ENCODE measurements at places on chromosomes 2 and 18.
A peak's percentile ranks its signal among the peaks of the same experiment; 100 is the strongest.

- DNase-seq = no peak
Observed at GRCh38 chr18:43949291-43949690, 672.0 kb upstream of the SYT4 start.

- no peak for DNase-seq
Observed at GRCh38 chr2:225771701-225772100, 372.2 kb downstream of the NYAP2 start.

DNA sequence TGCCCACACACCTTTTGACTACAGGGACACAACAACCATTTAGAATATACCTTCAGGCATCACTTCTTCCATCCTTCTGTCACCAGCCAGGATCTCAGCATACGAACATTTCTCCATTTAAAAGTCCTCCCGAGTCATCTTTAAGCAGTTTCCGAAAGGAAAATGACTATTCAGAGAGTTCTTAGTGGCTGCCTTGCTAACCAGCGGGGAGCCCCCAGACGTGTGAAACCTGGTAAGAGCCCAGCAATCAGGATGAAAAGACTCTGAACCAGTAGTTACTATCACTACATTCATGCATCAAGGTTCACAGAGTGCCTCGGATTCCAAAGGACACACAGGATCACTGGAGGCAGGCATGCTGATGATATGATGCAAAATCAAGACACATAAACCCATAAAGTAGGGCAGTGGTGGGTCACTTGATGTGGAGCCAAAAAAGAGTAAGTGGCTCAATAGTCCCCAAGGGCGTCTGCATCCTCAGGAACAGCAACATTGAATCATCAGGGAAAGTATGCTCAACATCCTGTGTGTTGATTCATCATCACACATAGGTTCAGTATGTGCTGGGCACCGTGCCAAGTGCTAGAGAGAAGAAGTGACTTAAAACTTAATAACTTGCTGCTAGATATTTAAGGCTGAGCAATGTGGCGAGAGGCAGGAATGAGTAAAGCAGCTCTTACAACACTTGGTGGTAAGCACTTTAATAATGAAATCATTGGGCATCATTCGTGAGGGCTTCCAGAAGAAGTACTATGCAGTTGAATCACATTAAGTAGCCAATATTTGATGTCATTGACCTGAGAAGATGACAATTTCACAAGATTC is 4.4 kb downstream of the CCL20 start:
- peak; percentile 100 for DNase-seq

GRCh38 chr2:28809927-28810326 is 707 bp upstream of the SPDYA start:
- no peak for DNase-seq

DNA sequence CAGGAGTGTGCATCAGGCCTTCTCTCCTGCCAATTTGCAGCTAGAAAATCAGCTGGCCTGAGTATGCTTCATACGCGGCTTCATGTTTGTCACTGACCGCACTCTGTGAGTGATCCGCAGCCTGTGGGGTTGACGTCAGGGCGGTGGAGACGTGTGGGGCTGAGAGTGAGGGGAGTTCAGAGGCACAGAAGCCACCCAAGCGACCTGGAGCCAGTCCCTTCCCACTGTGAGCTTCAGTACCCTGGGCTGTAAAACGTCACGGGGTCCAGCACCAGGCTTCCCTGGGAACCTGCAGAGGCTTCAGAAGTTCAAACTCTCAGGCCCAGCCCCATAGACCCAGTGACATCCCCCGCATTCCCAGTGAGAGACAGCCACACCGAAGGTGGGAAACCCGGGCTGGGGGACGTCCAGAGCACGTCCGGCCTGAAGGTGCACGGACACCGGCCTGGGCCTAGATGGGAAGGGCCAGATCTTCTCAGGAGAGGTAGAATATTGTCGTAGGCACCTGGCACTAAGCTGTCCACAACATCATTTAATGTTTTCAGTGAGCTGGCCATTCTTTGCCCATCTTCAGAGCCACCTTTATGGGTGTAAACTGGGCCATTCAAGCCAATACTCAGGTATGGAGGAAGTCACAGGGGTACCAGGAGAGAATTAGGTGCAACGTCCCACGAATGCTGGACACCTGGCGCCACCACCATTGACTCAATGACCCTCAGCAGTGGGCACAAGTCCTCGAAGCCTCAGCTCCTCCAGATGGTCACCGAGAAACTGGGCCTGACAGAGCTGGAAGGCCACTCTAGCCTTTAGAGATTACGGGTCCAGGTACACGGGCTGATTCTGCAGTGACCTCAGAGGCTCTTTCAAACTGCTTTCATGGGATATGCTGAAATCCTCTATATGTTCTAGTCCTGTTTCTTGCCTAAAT is 235.6 kb upstream of the MYT1L start:
- no peak for DNase-seq

DNA sequence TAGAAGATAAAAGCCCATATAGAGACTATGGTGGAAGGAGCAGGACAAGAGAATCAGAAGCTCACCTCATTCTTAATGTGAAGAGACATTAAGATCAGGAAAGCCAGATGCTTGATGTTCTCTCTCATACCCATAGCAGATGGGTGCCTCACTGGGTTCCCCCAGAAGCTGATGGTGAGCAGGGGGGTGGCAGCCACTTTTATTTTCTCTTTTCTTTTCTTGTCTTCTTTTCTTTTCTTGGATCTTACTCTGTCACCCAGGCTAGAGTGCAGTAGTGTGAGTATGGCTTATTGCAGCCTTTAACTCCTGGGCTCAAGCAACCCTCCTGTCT is 14.8 kb upstream of the CXCR4 start:
- DNase-seq = no peak

- DNase-seq = no peak
Observed at GRCh38 chr18:35835833-35836232, 136.6 kb upstream of the RMP24 start.

- no peak for DNase-seq
Observed at GRCh38 chr18:3840766-3841165, 390.8 kb downstream of the TGIF1 start.

- peak; percentile 69 for DNase-seq
Observed at GRCh38 chr2:37671009-37671815, at the start of gene CDC42EP3. TSS of gene CDC42EP3 (minus strand) at chr2:37671642. CDS start at chr2:37646587, 25,055 bp downstream.

DNA sequence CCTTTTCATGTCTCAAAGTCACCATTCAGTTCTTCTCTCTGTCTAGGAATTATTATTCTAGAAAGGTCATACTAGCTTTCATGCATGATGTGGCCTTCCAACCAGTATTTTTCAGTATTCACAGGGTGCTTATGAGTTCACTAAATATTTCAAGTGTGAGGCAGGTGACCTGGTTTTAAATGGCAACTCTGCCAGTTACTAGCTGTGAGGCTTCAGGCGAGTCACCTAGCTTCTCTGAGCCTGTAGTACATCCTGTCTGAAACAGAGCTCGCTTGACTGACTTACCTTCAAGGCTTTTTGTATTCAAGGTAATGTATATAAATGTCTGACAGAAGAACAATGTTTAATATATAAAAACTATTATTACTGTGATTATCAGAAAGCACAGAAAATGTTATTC is 19.4 kb upstream of the ACVR1 start:
- peak; percentile 64 for DNase-seq

DNA sequence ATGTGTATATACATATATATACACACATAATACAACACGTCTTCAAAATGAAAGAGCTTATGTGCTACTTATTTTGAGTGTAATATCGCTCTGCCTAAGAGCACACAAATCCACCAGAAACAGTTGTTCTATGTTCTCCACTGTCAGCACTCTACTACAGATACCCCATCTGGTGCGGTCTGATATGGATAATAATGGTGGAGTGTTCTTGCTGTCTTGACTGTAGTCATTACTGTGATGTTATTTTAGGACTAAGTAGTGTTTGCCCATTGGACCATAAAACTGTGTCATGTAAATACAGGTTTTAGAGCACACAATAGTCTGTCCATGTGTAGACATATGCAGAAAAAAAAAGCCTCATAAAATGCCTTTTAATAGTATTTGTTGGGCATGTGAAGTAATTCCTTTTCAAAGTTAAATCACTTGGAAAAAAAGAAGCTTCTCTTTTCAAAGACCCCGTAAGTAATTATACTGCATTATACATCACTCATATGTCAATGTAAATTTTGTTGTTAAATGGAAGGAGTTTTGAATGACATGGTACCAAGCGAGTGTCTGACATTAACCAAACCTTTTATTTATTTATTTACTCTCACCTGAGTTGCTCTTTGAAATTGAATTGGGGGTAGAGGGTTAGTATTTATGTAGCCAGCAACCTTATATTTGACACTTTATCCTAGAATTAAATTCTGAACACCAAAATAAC is 1249.2 kb upstream of the ZEB2 start:
- DNase-seq = no peak

GRCh38 chr2:102137138-102137537 is 5.4 kb upstream of the IL1R1 start:
- no peak for DNase-seq

GRCh38 chr2:238231251-238231793 is 8.5 kb downstream of the HES6 start:
- DNase-seq = peak; percentile 46

GRCh38 chr18:39845106-39845505 is 2109.9 kb upstream of the PIK3C3 start:
- DNase-seq = no peak

DNA sequence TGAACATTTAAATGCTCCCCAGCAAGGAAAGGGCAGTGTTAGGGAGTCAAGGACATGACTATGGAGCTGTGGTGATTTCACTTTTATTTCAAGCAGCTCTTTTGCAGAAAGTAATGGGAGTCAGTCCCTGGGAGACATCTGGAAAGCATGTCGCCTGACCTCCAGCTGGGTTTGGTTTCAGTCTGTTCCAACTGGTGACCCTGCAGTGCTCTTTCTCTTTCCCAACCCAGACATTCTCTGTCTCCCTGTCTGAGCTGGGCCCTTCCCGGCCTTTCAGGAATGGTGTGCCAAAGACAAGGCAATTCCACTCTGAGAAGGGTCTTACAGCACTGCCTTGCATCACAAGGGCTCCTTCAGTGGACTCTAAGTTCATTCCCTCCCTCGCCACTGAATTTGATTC is 323.2 kb downstream of the OSR1 start:
- DNase-seq = peak; percentile 48

- DNase-seq = no peak
Observed at GRCh38 chr18:64992654-64993053, 758.2 kb upstream of the CDH7 start.

GRCh38 chr2:98827625-98828368 is 96.9 kb upstream of the MGAT4A start:
- no peak for DNase-seq

GRCh38 chr2:31415421-31415820 is 879 bp upstream of the XDH start:
- no peak for DNase-seq

GRCh38 chr2:207975921-207976320 is 49.4 kb downstream of the PLEKHM3 start:
- DNase-seq = no peak

GRCh38 chr18:31490387-31490786 is 7.6 kb upstream of the DSG2 start:
- DNase-seq = no peak

DNA sequence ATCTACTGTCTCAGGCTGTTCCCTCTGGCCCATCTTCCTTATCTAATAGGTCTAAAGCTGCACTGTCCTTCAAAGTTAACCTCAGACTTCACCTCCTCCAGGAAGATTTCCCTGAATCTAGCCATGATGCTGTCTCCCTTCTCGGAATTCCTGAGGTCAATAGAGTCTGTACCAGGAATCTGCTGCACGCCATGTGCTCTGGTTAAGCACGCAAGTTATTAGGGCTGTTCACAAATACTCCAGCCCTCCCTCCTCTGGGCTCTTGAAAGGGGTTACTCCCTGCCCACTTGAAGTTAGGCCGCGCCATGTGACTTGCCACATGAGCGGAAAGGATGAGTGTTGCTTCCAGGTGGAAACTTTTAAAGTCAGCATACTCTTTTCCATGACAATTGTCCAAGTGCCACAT is 43.6 kb downstream of the MCFD2 start:
- peak; percentile 84 for DNase-seq

DNA sequence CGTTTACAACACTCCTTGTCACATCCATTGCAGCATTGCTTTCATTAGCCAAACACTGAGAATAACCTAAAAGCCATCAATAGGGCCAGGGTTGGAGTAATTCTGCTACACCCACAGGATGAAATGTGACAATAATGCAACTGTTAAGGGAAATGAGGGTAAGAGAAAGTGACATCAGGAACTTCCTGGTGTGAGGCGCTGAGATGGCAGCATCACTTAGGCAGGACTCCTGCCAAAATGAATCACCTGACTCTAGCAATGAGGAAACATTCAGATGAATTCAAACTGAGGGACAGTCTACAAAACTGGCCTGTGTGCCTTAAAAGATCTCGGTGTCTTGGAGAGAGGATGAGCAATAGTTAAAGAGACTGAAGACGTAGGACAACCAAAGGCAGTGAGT is 115.6 kb upstream of the AGAP1 start:
- peak; percentile 20 for DNase-seq

DNA sequence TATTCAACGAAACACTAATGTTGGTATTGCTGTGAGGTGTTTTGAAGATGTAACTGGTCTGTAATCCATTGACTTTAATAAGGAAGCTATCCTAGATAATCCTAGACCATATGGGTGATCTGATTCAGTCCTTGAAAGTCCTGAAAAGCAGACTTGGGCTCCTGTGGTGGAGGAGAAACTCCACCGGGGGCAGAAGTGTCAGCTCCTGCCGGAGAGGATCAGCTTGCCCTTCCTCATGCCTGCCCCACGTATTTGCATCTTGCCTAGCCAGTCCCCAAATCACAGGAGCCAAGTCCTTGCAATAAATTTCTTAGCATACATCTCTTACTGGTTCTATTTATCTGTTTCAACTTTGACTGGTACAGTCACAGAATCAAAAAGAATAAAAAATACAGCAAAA is 144.2 kb upstream of the DLGAP1 start:
- no peak for DNase-seq

- peak; percentile 89 for DNase-seq
Observed at GRCh38 chr2:176206682-176207081, 18.2 kb downstream of the HOXD1 start.

- peak; percentile 40 for DNase-seq
Observed at GRCh38 chr2:46923041-46923528, 7.5 kb upstream of the MCFD2 start.

- DNase-seq = peak; percentile 15
Observed at GRCh38 chr2:17162713-17163112, 355.5 kb downstream of the RAD51AP2 start.

- DNase-seq = no peak
Observed at GRCh38 chr2:220682616-220683015, 889.5 kb downstream of the EPHA4 start.

GRCh38 chr2:184078496-184078895 is 519.8 kb upstream of the ZNF804A start:
- DNase-seq = no peak

- no peak for DNase-seq
Observed at GRCh38 chr18:79343567-79344207, 52.0 kb upstream of the NFATC1 start.

GRCh38 chr2:45922577-45922988 is 271.1 kb downstream of the PRKCE start:
- peak; percentile 42 for DNase-seq

DNA sequence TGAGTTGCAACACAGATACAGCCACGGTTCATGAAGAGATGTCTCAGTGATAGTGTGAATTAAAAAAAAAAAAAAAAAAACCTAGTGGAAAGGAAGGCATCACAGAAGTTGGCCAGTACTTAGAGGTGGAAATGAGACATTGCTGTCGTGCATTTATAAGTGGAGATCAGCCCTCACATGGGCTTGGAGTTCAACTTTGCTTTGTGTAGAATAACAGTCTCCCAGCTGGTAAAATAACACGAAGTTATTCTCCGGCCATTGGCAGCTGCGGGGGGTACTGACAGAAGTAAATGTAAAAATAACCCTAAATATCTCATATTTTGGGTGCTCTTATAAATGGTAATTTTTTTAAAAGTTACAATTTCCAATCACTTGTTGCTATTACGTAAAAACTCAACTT is 98.8 kb upstream of the TMEM18 start:
- no peak for DNase-seq

- DNase-seq = no peak
Observed at GRCh38 chr2:190344276-190344827, 963 bp downstream of the INPP1 start.

All from fibroblast of skin of right biceps (primary cell).